ENCODE measurements at places on chromosomes 11 and 22.

DNA sequence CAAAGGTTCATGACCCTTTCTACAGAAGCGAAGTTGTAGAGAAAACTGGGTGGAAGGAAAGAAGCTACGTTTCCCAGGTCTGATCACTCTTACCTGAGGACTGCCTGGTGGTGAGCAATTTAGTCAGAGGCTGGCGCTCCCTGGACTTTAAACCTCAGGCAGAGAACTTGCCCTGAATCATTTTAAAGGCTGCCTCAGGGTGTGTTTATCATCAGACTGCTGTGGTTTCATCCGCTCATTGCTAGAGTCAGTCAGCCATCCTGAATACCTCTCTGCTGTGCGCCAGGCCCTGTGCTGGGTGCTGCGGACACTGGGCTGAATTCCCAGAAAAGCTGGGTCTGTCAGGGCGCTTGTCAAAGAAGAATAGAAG, 2.7 kb downstream of the DTX4 start:
- no peak for DNase-seq

DNA sequence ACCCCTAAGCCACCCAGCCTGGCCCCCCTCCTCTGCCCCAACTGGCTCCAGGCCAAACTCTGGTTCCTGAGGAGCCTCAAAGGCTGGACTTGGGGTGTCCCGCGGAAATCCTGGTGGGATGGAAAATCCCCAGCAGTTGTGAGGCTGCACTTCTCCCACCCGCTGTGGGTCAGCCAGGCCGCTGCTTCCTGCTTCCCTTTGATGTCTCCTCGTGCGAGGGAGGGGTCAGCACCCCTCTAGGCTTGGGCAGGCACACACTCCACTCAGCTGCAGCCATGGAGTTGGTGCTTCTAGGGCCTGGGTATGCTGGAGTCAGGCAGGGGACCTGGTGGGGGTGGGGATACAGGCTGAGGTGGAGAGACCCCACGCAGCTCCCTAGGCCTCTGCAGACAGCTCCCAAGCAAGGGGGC, 12.0 kb downstream of the KCNQ1OT1 start:
- no peak for DNase-seq

DNA sequence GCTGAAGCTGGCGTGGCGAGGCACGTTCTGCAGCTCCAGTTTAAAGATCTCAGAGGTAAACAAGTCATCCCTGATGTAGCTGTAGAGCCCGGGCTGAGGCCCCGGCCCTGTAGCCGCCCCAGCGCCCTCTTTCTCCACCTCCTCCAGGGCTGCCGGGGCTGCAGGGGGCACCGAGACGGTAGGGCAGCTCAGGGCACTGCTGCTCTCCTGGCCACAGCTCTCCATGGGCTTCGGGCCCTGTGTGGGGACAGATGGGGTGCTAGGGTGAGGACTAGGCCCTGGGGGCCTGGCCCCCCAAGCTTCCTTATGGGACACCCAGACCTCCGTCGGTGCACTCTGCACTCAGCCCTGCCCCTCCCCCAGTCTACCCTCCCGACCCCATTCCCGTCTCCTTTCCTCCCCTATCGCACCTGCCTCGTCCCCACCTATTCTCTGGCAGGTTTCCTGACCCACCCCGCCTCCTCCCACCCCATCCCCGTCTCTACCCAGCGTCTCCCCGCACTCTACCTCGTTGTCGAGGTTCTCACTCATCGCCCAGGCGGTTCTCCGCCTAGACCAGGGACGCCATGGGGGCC, 559 bp downstream of the RANBP1 start:
- DNase-seq, result no peak

GRCh38 chr22:24162436-24162835, 18.9 kb upstream of the SUSD2 start:
- DNase-seq, result no peak

DNA sequence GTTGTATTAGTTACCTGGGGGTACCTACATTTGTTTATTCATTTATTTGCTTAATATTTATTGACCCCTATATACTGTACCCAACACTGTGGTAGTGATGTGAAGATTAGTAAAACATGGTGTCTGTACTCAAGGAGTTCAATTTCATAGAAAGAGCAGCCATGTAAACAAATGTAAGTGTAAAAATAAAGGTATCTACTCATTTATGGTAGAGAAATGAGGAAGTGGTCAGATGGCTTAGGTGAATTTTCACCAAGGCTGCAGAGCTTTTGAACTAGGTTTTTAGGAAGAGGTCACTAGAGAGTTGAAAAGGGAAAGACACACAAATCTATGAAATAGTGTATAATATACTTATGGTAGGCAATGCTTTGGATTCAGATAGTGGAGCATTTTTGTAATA, 11.1 kb downstream of the CTR9 start:
- DNase-seq, result no peak

- no peak for DNase-seq
These were observed 88.4 kb downstream of the MORC2 start for GRCh38 chr22:30880181-30880601.

- no peak for DNase-seq
These were observed 39.7 kb upstream of the ZNRF3 start for GRCh38 chr22:28843633-28844032.

DNA sequence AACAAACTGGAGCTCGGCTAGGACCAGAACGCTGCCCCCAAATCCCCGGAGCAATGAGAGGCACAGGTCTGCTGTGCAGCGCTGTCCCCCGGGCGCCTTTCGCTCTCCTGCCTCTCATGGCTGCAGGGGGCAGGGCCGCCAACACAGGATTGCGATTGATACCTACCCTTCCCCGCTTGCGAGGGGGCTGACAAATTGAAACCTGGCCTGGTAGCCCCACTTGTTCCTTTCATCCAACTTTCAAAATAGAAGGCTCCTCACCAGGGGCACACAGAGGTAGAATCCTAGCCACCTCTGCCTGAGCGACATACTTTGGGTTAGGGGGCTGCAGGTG, 642 bp upstream of the CASTOR1 start:
- DNase-seq, result no peak

DNA sequence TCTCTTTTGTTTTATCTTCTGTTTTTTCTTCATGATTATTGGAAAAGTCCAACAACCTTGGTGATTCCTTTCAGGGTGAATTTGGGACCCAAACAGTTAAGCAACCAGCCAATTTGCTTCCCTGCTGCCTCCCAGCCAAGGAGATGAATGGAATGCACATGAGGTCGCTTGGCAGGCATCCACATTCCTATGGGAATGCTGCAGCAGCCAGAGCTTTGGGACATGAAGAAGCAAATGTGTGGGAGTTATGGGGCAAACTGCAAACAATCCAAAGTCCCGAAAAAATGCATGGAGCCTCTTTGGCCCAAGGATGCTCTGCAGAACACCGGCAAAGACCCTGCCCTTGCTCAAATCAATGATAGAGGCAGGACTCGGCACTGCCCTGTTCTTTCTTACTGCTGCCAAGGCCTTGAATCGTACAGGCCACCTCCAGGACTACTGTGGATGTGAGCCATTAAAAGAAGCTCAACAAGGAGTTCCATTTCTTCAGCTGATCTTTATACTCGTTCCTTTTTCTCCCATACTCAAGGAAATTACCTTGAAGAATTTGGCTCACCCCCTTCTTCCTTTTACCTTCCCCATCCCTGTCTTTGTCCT, 117.3 kb upstream of the TEAD1 start:
- DNase-seq, result no peak

- DNase-seq, result peak; percentile 21
These were observed 5.1 kb downstream of the TRIM22 start for GRCh38 chr11:5694642-5695041.

GRCh38 chr11:72958791-72959190, 144.6 kb downstream of the ATG16L2 start:
- no peak for DNase-seq

GRCh38 chr11:109858152-109858551, 235.0 kb upstream of the ZC3H12C start:
- DNase-seq, result no peak

DNA sequence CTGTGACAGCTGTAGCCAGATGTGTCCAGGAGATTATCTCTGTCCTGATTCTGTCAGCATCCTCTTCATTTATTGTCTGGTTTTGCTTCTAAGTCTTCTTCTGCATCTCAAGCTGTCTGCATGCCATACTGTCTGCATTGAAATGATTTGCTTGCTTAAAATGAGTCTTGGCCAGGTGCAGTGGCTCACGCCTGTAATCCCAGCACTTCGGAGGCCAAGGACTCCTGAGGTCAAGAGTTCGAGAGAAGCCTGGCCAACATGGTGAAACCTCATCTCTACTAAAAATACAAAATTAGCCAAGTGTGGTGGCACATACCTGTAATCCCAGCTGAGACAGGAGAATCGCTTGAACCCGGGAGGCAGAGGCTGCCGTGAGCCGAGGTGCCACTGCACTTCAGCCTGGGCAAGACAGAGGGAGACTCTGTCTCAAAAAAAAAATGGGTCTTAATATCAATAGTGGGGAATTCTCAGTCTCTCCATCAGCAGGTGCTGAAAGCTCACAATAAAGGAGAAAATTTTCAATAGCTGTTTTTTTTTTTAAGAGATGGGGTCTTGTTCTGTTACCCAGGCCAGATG, 39.2 kb upstream of the AMPD3 start:
- no peak for DNase-seq

DNA sequence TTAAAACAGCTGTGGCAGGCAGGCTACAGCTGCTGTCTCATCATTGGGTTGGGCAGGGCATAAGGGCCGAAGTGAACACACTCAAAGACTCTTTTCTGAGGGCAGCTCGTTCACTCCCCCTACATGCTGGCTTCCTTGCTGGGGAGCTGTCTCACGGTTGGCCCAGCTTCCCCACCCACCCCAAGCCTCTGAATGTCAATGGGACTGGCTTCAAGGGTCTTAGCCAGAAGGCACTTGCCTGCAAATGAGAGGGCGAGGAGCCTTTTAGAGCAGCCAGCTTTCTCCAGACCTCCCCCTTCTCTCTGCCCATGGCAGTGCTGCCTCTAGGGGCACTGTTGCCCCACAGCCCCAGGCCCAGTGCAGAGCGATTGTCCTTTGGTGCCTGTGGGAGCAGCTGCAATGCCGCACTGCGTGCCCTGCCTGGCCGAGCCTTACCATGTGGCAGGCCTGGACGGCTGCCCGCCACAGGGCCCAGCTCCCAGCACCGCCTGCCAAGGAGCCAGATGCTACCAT, 94.7 kb upstream of the RASSF10 start:
- DNase-seq, result no peak

DNA sequence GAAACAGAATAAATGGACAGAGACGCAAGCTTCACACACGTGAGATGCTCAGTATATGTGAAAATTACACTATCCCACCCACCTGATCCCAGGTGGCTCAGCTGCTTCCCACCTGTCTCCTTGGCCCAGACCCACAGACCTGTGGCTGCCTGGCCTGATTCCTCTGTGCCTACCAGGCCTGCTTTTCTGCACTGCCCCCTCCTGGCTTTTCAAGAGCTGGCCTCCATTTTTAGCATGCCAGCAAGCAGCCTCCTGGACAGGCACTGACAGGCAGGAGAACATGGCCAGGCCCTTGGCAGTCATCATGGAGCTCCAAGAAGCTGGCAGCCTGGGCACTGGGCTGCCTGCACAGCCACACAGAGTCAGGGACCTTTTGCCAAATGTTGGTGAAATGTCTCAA, 79.5 kb upstream of the HMGXB4 start:
- no peak for DNase-seq

GRCh38 chr11:124717786-124718651, 21.7 kb upstream of the NRGN start:
- peak; percentile 9 for DNase-seq

- no peak for DNase-seq
These were observed 5.3 kb downstream of the KCNE3 start for GRCh38 chr11:74462009-74462408.

- no peak for DNase-seq
These were observed 1.6 kb downstream of the PPP2R1B start for GRCh38 chr11:111764621-111765020.

- no peak for DNase-seq
These were observed 646.2 kb downstream of the BRD1 start for GRCh38 chr22:49181431-49181830.

DNA sequence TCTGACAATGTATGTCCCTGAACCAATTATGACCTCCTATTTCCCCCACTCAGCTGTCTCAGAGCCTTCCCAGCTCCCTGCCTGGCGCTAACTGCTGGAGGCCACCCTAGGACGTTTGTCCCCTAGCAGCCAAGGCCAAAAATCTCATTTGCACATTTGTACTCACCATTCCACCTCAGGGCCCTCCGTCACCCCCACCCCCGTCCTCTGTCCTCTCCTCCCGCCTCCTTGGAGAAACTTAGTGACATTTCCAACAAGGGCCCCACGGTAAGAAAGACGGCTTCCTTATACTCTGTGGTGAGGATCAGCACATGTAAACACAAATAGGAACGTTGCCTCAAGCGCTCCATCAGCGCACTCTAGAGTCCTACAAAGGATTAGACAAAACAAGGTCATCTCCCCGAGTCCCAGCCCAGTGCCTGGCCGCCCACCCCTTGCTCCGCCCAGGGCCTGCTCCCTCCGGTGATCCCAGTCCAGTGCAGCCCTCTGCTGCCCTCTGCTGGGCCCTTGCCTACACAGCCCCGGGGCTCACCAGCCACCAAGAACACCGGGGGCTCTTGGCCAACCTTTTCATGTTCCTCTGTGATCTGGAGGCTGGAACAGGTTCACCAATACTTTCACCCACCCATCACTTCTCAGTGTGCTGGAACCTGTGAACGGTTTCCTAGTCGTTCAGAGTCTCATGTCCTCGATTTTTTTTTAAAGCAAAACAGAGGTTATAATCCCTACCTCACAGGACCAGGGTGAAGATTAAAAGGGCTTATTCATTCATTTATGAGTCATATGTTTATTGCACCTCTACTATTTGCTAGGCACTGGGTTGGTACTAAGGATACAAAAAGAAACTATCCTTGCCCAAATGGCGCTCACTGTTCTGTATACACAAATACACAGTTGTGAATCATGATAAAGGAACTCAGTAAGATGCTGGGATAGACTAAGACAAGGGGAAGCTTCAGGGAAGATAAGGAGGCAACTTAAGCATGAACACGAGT, 15.3 kb upstream of the CTR9 start:
- DNase-seq, result peak; percentile 75

DNA sequence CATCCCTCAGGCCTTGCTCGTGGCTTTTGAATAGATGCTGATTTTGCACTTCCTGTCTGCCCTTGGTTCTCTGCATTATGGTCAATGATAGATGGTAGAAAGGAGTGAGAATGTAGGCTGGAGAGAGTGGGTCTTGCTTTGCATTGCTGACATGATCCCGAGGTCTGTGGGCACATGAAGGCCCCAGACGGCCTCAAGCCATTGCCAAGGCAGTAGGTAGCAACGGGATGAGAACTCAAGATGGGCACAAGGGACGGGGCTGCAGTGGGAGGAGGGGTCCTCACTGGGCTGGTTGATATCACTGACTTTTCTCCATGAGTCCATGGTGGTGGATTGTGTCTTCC, 54.0 kb downstream of the GAB4 start:
- DNase-seq, result no peak

DNA sequence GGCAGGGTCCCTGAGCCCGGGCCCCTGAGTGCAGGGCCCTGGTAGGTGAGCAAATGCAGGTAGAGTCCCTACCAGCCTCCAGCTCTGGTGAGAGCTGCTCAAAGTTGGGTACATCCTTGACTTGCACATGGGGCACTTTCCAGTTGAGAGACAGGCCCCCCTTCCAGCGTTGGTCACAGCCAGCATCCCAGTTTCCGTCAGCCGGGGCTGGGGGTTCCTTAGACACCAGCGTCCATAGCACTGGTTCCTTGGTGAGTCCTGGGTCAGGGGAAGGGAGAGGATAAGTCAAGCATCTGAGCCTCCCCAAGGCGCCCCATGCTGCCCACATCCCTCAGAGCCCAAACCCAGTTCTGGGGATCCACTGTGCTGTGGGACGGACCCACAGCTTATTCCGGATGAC, 5.6 kb downstream of the PNPLA5 start:
- no peak for DNase-seq

Data from stimulated activated CD4-positive, alpha-beta T cell treated with anti-CD3 and anti-CD28 coated beads, Interleukin-4, amount 100 ng/mL, for 4 hours (primary cell).